ENCODE measurements at places on chromosomes 13 and 19.

DNA sequence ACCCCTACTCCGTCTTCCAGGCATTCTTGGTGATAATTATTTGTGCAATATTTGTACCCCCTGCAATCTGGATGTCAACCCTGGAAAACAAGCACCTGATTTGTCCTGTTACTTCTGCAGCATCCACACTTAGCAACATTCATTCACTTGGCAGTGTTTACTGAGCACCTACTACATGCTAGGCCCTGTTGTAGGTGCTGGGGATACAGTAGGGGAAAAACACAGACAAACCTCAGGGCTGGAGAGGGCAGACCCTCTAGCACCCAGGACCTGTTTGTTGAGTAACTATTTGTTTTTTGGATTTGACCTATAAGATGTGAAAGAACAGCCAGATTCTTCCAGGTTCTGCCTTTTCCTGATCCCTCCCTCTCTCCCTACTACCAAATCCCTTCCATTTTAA lies 9.5 kb downstream of the NECTIN2 start:
- DNase-seq, result no peak

DNA sequence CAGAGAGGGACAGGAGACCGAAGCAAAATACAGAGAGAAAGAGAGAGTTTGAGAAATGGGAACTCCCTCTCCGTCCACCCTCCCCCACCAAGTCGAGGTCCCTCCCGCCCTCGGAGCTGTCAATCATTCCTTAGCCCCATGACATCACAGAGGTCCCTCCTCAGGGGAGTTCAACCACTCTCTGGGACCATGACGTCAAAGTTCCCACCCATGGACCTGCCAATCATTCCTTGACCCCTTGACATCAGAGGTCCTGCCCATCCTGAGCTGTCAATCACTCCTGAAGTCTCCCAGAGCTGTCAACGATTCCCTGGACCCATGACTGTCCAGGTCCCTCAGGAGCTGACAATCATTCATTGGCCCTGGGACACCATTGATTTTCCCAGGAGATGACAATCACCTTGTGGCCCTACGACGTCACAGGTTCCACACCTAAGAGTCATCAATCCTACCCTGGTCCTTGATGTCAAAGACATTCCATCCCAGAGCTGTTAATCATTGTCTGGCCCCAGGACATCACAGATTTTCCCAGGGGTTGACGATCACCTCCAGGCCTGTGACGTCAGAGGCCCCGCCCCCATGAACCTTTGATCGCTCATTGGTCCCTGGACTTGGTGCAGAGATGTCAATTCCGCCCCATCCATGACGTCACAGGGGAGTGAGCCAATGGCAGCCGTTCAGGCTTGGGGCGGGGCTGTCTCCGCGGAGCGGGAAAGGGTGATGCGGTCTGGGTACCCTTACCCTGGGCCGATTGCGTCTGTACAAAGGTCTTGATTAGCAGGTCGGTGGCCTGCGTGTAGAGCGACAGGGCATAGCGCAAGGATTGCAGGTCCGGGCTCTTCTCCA lies 61.7 kb downstream of the COLGALT1 start:
- peak; percentile 24 for DNase-seq

DNA sequence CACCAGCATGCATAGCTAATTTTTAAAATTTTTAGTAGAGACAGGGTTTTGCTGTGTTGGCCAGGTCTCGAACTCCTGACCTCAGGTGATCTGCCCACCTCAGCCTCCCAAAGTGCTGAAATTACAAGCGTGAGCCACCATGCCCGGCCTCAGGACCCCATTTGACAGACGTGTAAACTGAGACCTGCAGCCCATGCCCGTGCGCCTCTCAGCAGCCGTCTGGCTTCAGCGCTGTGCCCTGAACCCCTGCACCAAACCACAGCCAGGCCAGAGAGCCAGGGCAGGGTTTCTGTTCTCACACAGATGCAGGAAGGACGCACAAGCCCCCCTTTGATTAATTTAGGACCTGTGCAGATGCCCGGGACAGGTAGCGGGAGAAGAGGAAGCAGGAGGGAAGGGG lies 7.3 kb upstream of the FFAR1 start:
- DNase-seq, result no peak

- DNase-seq, result no peak
These were observed 889 bp downstream of the GTF2F2 start for GRCh38 chr13:45120967-45121831.

- DNase-seq, result no peak
These were observed 388.9 kb upstream of the DACH1 start for GRCh38 chr13:72255908-72256307.

- DNase-seq, result peak; percentile 55
These were observed 1.3 kb upstream of the CEACAM3 start for GRCh38 chr19:41795031-41795461.

DNA sequence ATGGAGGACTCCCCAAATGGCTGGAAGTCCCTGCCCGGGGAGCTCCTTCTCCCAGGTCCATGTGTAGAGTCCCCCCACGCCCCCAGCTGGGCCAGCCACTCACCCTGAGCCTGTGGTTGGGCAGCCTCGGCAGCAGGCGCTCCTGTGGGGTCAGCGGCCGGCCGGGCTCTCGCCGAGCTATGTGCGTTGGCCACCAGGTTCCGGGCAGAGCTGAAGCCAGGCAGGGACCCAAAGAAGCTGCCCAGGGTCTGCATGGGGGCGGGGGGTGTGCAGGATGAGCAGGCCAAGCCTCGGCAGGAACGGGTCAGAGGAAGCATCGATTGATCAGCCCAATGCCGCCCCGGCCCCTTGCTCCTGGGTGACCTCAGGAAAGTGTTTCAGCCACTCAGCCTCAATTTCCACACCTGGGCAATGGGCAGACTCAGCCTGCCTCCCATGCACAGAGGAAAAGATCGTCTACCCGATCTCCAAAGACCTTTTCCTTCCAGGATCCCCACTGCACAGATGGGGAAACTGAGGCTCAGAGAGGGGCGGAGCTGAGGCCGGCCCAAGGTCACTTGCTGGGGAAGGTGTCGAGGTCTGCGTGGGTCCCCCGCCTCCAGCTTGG lies 732 bp downstream of the PLIN4 start:
- no peak for DNase-seq

DNA sequence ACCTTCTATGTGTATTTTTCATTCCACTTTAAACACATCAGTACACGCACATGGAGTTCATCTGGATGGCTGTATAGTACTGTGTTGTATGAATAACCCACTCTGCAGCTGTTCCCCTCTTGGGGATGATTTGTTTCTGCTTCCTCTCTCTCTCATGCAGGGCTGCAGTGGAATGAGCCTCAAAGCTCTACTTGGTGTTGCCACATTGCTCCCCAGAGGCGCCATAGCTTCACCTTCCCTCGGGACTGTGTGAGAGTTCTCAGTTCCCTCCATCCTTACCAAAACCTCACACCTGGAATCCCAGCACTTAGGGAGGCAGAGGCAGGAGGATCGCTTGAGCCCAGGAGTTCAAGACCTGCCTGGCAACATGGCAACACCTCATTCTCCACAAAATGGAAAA lies 28.4 kb upstream of the GPR183 start:
- DNase-seq, result no peak
